Left ventricle myocardium superior (tissue), 1 donor: ENCODE measurements at places on chromosomes 12 and 14. TPM values are rescaled to one million over a fixed set of nuclear protein-coding genes. Genes with fewer than 3 reads are reported as not detected.
A peak's percentile ranks its signal among the peaks of the same experiment; 100 is the strongest.

The SERPINA4 gene
- total RNA-seq = not detected

- no peak for DNase-seq
Measured at GRCh38 chr12:47938093-47938492, 25.3 kb upstream of the TMEM106C start.

DNA sequence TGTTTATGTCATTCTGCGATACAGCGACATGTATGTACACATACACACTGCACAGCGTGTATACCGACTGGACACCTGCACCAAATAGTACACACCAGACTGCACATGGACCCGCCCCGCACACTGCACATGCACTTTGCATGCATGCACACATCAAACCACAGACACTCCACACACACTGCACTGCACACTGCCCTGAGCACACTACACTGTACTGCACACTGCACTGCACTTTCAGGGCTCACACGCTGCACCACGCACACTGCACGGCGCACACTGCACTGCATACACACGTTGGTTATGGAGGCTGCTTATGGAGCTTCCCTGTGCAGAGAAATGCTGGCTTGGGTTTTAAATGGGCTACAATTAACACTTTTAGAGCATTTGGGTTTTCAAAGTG, 1.6 kb downstream of the PAPLN start:
- no peak for DNase-seq

The TMEM120B gene
- 9.9 TPM for total RNA-seq

The ACSS3 gene
- total RNA-seq = 22.0 TPM

DNA sequence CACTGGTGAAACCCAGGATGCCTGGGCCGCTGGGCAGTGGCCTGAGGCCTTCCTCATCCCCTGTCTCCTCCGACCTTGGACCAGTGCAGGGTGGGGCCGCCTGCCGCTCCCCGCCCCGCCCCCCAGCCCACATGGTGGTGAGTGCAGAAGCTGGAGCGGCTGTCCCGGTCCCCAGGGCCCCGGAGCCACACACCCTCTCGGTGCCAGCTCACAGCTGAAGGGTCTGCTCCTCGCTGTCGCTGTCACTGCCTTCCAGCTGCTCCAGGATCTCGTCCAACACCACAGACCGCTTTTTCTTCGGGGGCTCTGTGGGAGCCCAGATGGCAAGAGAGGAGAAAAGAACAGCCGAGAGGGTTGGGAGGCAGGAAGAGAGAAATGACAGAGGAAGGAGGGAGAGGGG, 143.1 kb downstream of the RBM19 start:
- no peak for DNase-seq

DNA sequence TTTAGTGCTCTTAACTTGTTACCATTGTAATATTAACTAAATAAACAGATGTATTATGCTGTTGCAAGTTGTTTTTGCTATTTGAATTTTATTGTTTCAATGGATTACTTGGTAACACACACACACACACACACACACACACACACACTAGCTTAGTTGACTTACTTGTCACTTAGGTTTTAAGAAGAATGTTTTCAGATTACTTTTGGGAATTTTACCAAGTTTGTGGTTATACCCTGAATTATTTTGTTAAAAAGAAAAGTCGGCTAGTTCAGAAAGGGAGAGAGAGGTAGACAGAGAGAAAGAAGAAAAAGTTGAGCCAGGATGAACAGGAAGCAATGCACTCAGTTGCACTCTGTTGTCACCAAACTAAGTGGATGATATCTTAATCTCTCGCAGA, 5.3 kb downstream of the SSTR1 start:
- DNase-seq = no peak

DNA sequence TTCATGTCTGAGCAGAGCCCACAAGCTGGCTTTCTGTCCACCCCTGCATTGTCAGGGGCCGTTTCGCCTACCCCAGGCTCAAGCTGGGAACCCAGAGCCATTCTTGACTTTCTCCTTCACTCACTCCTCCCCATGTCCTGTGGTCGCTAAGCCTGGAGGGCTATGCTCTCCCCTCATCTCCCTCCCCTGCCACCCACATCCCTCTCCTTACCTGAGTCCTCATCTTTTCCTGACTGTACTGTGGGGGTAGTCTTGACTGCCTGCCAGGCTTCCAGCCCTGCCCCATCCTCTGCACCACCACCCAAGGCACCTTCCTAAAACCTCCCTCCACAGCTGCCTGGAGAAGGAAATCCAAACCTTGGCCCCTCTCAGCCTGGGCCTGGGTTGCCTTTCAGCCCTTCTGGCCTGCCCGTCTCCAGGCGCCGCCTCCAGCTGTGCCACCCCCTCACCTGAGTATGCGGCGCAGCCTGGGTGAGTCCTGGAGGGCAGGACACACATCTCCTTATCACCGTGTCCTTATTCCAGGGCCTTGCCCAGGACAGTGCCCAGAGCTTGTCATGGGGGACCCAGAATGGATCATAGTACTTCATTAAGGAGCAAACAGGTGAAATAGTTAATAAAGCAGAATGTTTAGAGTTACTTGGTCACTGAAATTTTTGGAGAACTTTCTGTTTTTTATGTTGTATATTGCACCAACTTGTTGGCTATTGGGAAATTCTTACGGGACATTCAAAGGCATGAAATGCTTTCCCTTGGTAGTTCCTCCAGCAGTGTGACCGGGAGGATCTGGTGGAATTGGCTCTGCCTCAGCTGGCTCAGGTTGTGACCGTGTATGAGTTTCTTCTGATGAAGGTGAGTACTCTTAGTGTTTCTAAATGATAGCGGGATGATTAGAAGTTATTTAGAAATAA, 14.5 kb downstream of the ZNF839 start:
- no peak for DNase-seq

GRCh38 chr14:27199272-27199671, 601.4 kb upstream of the NOVA1 start:
- no peak for DNase-seq

- DNase-seq = peak; percentile 44
Measured at GRCh38 chr14:69317780-69318179, 57.8 kb downstream of the GALNT16 start.

The CBLN3 gene
- total RNA-seq = 2.3 TPM

The CLEC2A gene
- not detected for total RNA-seq

DNA sequence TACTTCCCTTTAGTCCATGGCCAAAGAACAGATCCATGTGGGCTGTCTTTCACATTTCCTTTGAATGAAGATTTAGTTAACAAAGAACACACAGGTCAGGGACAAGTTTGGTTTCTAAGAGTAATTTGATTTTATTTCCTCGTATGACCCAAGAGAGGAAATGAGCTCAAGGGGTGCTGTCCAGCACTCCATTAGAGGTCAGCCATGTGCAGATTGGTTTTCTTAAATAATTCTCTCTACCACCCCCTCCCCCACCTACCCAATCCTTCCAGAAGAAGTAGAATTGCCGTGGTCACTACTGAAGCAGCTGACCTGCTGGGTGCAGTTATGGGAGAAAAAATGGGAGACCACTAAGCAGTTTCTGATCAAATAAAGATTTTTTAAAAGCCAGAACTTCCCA, 13.9 kb upstream of the OAS1 start:
- no peak for DNase-seq

The SMOC1 gene
- 0.45 TPM for total RNA-seq
